PC-3 (cell line): ENCODE measurements at places on chromosomes 12 and 14. TPM values are rescaled to one million over a fixed set of nuclear protein-coding genes. Genes with fewer than 3 reads are reported as not detected.

GRCh38 chr12:388541-389141 lies 479 bp downstream of the KDM5A start:
- peak; percentile 15 for DNase-seq

- peak; percentile 48 for DNase-seq
Observed at GRCh38 chr12:78441737-78442453, 422.7 kb upstream of the SYT1 start.

The STAC3 gene
- 1.4 and 1.8 TPM in 2 replicates for total RNA-seq

The CRIP1 gene
- total RNA-seq: 45.9 and 48.7 TPM in 2 replicates
